ENCODE measurements at places on chromosomes 1 and 21. TPM values are rescaled to one million over a fixed set of nuclear protein-coding genes. Genes with fewer than 3 reads are reported as not detected.

CEP170 gene
- total RNA-seq, result 21.6 TPM

C1orf198 gene
- total RNA-seq, result 42.1 TPM

MX2 gene
- 2.0 TPM for total RNA-seq

FYB2 gene
- 0.76 TPM for total RNA-seq

- H3K27ac ChIP-seq, result peak overlapping the region; percentile 41
- H3K36me3 ChIP-seq, result no peaks in the 10 kb centered on the region
Observed at GRCh38 chr1:27097484-27097917, 57.4 kb downstream of the SLC9A1 start.

DNA sequence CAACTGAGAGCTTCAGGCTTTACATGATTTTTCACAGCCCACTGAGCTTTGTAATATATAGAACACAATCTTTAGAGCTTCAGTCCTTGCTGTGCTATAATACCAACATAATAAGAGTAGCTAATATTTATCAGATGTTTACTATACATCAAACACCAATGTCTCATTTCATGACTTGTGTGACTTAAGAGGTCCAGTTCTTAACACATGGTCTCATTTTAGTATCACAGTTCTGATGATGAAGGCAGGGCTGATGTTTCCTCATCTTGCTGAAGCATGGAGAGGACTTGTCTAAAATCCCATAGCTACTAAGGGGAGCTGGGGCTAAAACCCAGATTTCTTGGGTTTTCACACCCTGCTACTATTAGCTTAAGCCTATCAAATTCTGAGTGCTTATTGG lies 5.5 kb downstream of the MTR start:
- H3K27me3 ChIP-seq, result no peaks in the 10 kb centered on the region
- no peak overlapping the region for H3K27ac ChIP-seq
- H3K4me1 ChIP-seq, result peaks cover 19% of the 10 kb centered on the region

DNA sequence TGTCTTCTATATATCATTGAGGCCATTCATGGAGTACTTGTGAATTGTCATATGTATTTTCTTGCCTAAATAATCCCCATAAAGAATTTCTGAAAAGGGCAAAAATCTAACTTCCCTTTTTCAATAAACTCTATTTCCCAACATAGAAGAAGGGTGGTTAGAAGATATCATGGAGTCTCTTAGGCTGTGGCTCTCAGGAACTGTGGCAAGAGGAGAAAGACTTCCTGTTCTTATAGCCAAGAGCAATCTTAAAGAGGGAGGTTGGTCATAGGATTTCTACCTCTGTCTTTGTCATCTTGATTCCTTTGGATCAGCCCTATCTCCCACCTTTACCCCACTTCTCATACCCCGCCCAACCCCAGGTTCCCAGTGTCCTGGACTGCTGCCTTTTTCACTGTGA lies 175.8 kb downstream of the TYW3 start:
- H3K36me3 ChIP-seq, result no peaks in the 10 kb centered on the region
- H3K4me3 ChIP-seq, result no peak overlapping the region
- no peaks in the 10 kb centered on the region for H3K4me1 ChIP-seq
- H3K27me3 ChIP-seq, result no peaks in the 10 kb centered on the region

Data from type B pancreatic cell (in vitro differentiated cells).